ENCODE measurements at places on chromosomes 7 and 10.

- DNase-seq = no peak
Measured at GRCh38 chr10:821322-821721, 110.2 kb downstream of the LARP4B start.

DNA sequence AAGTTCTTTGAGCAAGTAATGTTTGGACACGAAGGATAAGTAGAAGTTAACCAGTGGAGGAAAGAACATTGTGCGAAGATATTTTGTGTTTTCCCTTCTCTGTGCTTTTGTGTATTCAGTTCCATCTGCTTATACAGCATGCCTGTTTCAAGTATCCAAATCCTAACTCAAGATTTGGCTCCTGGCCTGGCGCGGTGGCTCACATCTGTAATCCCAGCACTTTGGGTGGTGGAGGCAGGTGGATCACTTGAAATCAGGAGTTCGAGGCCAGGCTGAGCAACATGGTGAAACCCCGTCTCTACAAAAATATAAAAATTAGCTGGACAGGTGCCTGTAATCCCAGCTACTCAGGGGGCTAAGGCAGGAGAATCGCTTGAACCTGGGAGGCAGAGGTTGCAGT lies 40.8 kb upstream of the TPST1 start:
- no peak for DNase-seq

- DNase-seq = no peak
Measured at GRCh38 chr10:121928528-121928884, 675 bp upstream of the ATE1 start.

DNA sequence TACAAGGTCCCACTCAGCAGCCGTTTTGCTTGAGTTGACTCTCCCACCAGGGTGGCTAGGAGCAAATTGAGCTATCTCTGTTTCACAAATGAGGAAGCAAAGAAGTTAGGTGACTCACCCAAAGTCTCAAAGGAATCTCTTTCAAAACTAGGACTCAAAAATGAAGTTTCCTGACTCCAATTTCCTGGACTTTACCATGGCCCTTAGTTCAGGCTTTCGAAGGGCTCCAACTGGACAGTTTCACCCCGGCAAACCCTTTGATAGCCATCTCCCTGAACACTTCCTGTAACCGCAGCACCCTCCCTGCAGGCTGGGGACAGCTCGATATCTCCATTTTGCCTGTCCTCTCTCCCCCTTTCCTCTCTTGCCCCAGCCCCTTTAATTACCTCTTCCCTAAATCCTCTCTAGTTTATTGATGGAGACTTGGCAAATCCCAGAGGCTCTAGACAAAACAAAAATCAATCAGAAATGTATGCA lies 4.7 kb upstream of the AFAP1L2 start:
- DNase-seq = no peak

GRCh38 chr7:93949423-93949822 lies 27.9 kb downstream of the GNG11 start:
- DNase-seq = no peak

GRCh38 chr7:87398446-87398845 lies 53.0 kb downstream of the CROT start:
- no peak for DNase-seq

GRCh38 chr7:142407939-142408570 lies 150.2 kb upstream of the PRSS58 start:
- DNase-seq = no peak

GRCh38 chr7:71630516-71630915 lies 498.6 kb downstream of the GALNT17 start:
- DNase-seq = no peak

DNA sequence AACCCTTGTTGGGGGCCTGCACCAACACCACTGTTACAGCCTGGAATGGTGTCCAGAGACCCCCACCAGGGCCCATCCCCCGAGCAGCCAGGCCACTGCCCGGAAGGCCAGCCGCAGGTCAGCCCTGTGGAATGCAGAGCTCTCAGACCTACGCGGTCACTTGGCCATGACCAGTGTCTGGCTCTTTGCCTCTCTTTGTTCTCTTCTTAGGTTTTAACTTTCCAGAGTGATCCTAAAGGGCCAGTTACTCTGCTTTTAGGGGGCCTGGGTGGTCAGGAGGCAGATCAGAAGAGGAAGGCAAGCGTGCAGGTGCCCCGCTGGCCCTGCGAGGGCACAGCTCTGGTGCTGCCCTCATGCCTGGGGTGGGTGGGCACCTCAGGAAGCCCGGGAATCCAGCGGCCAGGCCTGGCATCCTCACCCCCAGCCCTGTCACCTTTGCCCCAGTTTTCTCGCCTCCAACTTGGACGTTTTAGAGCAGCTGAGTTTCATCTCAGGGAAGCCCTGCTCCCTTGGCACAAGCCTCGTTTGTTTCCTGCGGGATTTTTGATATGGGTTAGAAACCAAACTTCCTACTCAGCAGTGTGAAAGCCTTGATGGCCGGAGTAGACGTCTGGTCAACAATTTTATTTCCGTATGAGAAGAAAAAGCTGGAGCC lies 62.5 kb upstream of the CHST15 start:
- peak; percentile 48 for DNase-seq

- DNase-seq = no peak
Measured at GRCh38 chr10:85194706-85195105, 866.3 kb downstream of the CCSER2 start.

Data from endodermal cell (in vitro differentiated cells).